ENCODE measurements at places on chromosomes 16 and 17. TPM values are rescaled to one million over a fixed set of nuclear protein-coding genes. Genes with fewer than 3 reads are reported as not detected.
A peak's percentile ranks its signal among the peaks of the same experiment; 100 is the strongest.

- no peak for DNase-seq
Observed at GRCh38 chr17:33686171-33686570, 393.1 kb upstream of the ASIC2 start.

The SCARF1 gene
- 1.1 TPM for total RNA-seq

GRCh38 chr17:78359321-78359996 is 418 bp downstream of the SOCS3 start:
- DNase-seq, result no peak

DNA sequence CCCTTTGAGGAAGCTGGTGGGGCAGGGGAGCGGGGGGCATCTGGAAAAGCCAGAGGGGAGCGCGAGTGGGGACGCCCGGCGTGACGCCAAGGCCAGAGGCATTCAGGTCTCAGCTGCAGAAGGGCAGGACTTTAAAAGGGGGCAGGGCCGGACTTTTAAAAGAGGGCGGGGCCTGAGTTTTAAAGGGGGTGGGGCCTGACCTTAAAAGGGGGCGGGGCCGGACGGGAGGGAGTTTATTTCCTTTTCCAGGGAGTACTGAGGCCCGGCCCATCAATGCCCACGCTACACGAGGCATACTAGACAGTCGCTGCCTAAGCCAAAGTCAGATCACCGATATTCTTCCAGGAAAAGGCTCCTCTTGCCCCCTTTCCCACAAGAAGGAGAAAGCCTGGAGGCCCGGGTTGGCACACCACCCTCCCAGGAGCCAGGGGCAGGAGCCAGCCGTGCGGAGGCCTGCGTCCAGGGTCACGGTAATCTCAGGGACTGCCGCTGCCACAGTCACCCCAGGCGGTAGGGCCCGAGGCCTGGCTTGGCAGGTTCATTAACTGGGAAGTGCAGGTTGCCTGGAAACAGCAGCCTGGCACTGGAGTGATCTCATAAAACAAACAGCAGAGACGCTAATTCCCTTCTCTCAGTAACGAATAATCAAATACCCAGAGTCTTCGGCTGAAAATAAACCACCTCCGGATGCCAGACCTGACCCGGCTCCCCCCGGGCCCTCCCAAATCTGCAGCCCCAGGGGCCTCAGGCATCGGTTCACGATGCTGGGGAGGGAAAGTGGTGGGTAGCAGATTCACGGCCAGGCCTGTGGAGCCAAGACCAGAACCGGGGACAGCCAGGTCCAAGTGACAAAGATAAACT is 90.7 kb downstream of the TIMM22 start:
- DNase-seq, result peak; percentile 82

GRCh38 chr16:73021866-73022495 is 25.9 kb downstream of the ZFHX3 start:
- DNase-seq, result no peak

The TAT gene
- not detected for total RNA-seq

The PITPNM3 gene
- total RNA-seq, result 13.0 TPM

- peak; percentile 22 for DNase-seq
Observed at GRCh38 chr16:19555938-19556771, 652 bp downstream of the VPS35L start.

- no peak for DNase-seq
Observed at GRCh38 chr17:41176744-41177387, 1.2 kb downstream of the KRTAP4-2 start.

GRCh38 chr17:10059684-10060211 is 138.7 kb downstream of the GAS7 start:
- no peak for DNase-seq

DNA sequence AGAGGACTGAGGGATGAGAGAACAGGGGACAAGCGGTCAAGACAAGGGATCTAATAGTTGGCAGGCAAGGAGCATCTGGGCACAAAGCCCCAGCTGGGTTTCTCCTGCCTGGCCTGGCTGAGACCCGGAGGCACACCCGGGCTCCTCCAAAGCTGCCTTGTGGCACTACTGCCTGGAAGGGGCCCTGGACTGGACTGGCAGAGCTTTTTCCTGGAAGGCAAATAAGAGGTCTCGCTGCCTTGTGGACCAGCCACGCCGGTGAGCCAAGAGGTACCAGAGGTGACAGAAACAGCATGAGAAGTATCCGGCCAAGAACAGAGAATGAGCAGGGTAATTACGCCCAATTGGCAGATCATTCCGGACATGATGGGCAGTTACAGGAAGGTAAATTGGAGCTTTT is 64.6 kb downstream of the GTF3C1 start:
- DNase-seq, result no peak

DNA sequence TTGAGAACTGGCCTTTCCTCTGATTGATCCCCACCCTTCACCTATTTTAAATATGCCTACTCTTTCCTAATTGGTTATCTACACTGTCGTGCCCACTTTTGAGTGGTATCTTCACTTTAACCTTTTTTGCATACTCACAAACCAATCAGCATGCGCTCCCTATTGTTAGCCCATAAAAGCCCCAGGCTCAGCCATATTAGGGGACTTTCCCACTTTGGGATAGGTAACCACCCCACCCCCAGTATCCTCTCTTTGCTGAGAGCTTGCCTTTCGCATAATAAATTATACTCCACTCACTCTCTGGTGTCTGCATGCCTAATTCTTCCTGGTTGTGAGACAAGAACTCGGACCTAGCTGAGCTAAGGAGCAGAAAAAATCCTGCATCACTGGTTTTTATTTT is 59.5 kb upstream of the NOL11 start:
- DNase-seq, result no peak

DNA sequence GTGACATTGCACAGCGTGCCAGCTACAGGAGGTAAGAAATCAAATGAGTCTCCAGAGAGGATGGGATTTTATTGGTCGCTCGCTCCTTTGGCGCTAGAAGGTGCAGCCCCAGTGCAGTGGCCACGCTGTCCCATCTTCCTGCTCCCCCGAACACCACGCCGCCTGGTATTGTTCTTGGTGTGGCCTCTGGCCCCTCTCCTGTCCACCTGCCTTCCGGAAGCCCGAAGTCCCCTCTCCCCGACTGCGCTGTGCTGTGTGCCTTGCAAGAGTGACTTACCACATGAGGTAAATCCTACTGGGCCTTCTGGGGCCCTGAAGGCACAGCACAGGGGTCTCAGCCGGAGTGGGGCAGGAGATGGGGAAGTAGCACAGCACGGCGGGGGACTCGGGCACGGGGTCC is 58.2 kb downstream of the MARCHF10 start:
- no peak for DNase-seq

DNA sequence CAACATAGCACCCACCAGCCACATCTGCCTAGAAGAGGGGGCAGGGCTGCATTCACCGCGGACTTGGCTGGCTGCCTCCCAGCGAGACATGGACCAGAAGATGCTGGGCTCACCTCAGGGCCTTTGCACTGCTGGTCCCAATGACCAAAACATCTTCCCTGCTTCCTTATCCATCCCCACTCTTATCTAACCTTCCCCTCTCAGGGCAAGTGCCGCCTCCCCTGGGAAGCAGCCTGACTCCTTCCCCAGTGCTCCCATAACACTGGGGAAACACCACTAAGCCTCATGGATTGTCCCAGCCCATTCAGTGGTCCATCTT is 5.7 kb downstream of the TMC6 start:
- DNase-seq, result no peak

The ANKRD11 gene
- 61.6 TPM for total RNA-seq

DNA sequence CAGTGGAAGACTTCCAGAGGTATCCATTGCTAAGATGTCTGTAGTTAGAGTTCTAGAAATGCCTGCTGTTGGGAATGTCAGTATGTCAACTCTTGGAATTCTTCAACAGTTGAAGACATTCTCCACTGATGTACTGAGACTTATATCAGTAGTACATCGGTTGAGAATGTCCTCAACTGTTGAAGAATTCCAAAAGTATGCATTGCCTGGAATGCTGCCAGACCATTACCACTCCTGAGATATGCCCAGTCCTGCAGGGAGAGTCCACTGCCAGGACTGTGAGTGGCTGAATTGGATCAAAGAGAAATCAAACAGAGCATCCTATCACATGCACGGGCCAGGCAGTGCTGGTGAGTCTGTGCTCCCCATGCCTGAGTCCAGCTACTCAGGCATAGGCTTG is 42.0 kb downstream of the IL21R start:
- DNase-seq, result peak; percentile 91

DNA sequence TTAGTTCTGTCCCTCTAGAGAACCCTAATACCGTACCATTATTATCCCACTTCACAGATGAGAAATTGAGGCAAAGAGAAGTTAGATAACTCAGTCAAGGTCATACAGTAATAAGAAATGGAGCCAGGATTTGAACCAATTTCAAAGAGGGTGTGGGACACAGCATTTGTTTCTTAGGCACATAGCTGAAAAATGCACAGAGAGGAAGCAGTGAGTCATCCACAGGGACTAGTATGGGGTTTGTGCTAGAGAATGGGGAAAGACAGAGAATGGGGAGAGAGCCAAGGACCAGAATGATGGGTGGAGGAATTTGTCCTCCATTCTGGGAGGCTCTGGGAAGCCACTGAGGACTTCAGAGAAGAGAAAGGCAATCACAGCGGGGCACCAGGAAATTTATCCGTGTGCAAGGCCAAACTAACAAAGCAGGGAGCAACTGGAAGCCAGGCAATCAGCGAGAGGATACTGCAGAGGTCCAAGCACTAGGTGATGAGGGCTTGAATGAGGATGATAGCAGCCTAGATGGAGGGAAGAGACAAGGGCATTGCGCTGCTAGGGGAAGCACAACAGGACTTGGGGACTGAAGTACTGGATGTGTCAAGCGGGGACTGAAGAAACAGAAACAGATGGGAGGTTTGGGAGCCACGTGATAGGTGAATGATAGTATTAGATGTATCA is 78.1 kb upstream of the ZFHX3 start:
- peak; percentile 39 for DNase-seq

The SLC12A3 gene
- total RNA-seq, result not detected

DNA sequence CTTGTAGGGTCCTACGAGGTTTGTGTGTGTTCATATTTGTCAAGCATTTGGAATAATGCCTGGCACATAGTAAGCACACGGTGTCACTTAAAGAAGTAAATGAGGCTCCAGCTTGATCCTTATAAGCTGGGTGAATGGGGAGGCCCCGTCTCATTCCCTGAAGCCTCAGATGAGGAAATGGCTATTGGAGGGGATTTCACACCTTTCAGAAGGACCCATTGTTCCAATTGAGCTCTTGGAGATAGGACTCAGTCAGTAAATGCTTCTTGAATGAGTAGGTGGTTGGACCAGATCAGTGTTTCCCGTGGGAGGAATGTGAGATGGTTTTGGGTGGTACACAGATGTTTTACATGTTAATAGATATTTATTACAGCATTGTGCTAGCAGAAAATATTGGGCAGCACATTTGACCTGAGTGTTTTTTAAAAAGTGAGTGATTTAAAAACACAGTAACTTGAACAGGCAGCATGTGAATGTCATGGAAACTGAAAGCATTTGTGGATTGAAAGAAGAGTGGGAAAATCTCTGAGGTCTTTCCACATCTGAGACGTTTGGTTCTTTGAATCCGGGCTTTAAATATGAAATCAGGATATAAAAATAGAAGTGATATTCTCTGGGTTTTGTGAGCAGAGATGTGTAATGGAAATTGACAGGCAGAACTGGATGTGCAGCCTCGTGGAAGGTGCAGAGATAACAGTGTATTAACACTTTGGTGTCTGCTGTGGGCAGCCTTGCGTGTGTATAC is 36.4 kb upstream of the ARHGAP17 start:
- no peak for DNase-seq

- DNase-seq, result no peak
Observed at GRCh38 chr16:12083631-12084030, 107.1 kb downstream of the SNX29 start.

DNA sequence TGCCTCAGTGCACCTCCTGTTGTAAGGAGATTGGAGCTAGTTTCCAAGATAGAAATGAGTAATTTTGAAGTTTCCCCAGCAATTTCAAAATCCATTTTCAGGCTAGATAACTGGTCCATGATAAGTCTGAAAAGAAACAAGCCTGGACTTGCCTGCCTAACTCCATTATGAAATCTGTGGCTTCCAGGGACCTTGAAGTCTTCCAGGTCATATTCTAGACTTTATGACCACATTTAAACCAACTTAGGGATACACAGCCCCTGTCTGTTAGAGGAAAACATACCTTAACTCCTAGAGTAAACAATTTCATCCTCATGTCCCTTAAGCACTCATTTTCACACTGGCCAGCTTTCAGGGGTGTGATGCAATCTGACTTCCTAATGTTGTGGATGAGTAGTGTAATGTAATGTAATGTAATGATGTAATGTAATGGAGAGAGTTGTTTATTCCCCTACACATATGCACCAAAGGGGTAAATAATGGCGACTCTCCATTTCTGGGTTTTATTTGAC is 96.7 kb upstream of the FAM20A start:
- no peak for DNase-seq

The RASL10B gene
- 0.69 TPM for total RNA-seq

DNA sequence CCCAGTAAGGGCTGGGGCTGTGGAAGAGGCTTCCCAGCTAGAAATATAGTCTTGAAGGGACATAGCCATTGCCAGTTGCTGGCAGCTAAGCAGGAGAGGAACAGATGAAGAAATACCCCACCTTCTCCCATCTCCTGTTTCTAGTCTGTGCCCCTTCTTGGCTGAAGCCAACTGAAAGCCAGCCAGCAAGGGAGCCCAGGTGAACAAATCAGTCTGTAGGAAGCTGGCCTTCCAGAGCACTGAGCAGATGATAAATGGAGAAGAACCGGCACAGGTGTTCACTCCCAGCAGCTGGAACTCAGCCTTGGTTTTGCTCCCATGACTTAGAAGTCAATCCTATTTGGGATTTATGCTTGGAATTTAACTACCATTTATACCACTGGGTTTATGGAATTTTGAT is 69.2 kb upstream of the DHX40 start:
- DNase-seq, result no peak

The PCTP gene
- 16.6 TPM for total RNA-seq

The CBX8 gene
- total RNA-seq, result 8.8 TPM

The PSKH1 gene
- 3.5 TPM for total RNA-seq

The NKD1 gene
- total RNA-seq, result 0.14 TPM

DNA sequence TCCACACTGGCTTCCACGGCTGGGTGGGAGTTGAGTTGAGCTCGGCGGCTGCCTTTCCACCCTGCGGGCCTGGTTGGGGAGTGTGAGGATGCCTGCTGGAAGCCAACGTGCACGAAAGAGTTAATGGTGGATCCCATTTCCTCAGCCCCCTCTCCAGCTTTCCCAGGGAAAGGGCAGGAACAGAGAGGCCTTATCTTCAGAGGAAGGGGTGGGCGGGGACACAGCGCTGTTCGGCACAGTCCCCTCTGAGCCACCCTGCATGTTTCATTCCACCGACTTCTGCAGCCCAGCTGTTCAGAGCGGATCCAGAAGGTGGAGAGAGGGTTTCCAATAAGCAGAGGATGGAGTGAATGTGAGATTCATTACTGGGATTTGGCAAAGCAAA is 295.3 kb downstream of the SEC14L1 start:
- DNase-seq, result no peak

The SLFN14 gene
- total RNA-seq, result not detected

- DNase-seq, result no peak
Observed at GRCh38 chr17:50787106-50787505, 19.8 kb upstream of the ANKRD40CL start.

DNA sequence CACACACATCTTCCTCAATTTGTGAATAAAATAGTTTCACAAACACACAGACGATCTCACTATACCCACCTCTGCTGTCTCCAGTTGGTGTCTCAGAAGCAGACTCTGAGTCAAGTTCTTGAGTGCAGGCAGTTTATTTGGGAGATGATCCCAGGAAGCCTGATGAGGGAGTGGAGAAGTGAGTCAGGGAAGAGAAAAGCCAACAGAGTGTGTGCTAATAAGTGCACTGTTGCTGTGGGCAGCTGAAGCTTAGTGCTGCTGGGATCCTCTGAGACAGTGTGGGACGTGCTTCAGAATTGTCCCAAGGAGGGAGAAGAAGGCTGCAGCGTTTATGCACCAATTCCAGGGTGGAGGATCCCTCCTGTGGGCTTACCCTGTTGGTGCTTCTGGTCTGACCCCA is 423.2 kb upstream of the C16orf82 start:
- no peak for DNase-seq

The CD300LG gene
- not detected for total RNA-seq

The GRB7 gene
- total RNA-seq, result 0.40 TPM

All from A172 (cell line).